ENCODE measurements at places on chromosomes 1 and 21.
A peak's percentile ranks its signal among the peaks of the same experiment; 100 is the strongest.

DNA sequence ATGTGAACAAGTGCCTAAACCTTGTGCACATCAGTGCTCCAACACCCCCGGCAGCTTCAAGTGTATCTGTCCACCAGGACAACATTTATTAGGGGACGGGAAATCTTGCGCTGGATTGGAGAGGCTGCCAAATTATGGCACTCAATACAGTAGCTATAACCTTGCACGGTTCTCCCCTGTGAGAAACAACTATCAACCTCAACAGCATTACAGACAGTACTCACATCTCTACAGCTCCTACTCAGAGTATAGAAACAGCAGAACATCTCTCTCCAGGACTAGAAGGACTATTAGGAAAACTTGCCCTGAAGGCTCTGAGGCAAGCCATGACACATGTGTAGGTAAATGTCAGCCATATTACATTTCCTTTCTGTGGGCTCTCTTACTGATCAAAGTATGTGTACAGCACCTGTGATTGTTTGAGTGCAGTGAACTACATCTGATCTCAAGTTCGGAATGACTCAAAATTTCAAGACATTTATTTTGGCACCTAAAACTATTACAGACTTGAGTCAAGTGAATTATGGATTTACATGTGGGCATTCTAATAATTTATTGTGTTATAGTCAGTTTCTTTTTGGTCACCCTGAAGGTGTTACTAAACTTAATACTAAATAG is 196.5 kb downstream of the TPR start:
- no peak for DNase-seq

DNA sequence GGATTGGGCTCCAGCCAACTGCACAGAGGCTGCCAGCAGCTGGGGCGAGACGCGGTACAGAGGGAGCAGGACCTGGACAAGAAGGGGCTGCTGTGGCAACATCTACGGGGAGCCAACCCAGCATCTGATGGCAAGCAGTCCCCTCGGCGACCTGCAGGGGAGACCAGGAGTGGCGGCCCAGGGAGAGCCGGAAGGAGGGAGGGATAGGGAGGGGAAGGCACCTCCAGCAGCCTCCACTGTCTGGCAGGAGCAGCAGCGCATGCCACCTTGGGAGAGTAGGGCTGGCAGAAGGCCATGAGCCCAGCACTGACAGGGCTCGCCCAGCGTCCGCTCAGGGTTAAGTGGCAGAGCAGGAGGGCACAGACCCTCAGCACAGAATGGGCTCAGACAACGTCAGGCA is 17.3 kb downstream of the CHD5 start:
- DNase-seq: no peak

GRCh38 chr1:40363721-40364120 is 9.8 kb upstream of the SMAP2 start:
- DNase-seq: no peak

- DNase-seq: no peak
These were observed 8.6 kb upstream of the MT1HL1 start for GRCh38 chr1:237012788-237013383.

GRCh38 chr1:55707196-55707595 is 492.0 kb upstream of the USP24 start:
- DNase-seq: no peak

- DNase-seq: peak; percentile 58
These were observed 19.2 kb upstream of the EVA1B start for GRCh38 chr1:36342426-36343185.

DNA sequence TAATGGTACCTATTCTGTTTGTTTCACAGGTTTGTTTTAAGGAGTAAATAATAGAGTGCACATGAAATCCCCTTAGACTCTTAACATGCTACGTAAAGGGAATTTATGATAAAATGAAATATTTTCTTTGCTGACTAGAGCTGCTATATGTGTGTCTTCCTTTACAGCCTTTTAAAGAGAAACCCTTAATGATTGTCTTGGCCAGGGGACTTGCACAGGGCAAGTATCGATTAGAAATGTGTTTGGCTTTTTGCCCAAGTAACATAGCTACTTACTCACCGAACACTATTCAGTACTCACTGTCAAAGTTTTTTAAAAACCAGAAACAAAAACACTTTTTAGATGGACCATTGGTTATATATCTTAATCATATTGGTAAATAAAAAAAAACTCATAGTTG is 71.3 kb upstream of the KIAA1614 start:
- no peak for DNase-seq

GRCh38 chr1:186143481-186143880 is 231.6 kb downstream of the TPR start:
- DNase-seq: no peak

GRCh38 chr1:20486457-20487235 is 636 bp upstream of the CAMK2N1 start:
- DNase-seq: no peak

DNA sequence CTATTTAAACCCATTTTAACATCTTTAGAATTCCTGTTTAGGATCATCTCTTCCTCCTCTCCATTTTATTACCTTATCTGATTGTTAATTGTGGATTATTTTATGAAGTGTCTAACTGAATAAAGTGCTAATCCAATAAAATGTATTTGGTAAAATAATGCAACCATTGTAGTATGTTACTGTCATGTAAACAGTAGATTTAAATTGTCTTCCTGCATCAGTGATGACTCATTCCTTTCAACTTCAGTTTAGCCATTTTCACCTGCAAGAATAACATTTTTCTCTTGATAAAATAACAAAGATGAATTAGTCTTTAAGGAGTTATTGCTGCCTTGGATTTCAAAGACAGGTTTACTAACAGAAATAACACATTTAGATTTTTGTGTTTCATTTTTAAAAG is 5.4 kb downstream of the PPP2R5A start:
- DNase-seq: no peak

- no peak for DNase-seq
These were observed 549.7 kb downstream of the SMYD3 start for GRCh38 chr1:245957427-245957826.

- no peak for DNase-seq
These were observed 34.2 kb upstream of the GNPAT start for GRCh38 chr1:231206856-231207255.

GRCh38 chr1:230806552-230806951 is 59.4 kb downstream of the CAPN9 start:
- no peak for DNase-seq

DNA sequence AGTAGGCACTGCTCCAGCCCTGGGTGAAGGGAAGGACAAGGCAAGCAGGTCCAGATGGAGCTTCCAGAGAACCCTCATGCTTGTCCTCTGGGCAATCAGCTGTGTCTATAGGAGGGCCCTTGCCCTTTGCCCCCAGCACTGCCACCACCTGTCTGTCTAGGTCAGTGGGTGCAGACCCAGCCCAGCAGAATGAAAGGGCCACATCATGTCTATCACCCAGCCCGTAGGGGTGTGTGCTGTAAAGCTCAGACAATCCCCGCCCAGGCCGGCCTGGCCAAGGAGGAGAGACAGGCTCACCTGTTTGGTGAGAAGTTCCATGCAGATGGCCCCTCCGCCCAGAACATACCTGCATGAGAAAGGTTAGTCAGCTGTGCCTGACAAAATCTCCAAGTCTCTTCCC is 7.0 kb downstream of the UBE2Q1 start:
- no peak for DNase-seq

DNA sequence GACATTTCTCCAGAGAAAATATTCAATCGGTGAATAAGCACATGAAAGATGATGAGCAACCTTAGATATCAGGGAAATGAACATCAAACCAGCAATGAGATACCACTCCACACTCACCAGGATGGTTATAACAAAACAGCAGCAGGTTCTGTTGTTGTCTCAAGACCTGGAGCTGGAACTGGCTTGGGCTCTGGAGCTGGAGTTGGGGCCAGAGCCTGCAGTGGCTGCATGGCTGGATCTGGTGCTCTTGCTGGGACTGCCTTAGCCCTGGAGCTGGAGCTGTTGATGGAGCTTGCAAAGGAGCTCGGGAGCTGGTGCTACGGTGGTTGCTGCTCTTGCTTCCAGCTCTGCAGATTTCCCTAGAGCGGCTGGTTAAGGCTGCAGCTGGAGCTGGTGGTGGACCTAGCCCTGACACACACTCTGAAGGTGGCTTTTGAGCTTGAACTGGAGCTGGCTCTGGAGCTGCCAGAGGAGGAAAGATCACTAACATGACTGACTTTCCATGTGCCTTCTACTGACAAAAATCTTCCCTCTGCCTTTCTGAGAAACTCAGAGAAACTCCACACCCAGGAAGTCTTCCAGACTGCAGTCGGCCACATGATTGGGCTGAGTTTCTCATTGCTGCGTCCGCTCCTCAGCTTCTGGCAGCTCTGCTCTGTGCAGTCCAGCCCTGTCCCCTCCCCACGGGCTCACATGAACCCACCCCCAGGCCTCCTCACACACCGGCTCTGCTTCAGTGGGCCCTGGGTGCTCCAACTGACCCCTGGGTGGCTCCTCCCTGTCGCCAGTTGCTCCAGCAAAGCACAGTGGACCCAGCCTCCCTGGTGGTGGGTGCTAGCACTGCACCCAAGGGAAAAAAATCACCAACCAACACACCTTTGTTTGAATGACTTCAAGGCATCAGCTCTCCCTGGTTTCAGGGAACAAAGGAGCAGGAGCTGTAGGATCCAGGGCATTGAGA is 139.1 kb upstream of the FMN2 start:
- no peak for DNase-seq

DNA sequence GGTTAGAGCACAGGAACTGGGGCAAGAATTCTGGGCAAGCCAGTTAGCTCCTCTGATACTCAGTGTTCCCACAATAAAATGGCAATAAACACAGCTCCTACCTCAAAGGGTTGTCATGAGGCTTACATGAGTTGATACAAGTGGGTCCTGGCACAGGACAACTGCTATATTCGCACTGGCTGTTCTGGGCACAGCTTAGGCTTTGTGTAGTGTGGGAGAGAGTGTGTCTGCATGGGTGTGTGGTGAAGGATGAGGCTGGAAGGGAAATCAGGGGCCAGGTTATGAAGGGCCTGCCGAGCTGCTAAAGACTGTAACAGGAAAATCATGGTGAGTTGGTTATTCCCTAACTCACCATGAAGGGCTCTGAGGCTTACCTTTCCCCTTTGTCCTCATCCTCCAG is 18.7 kb downstream of the ETV3 start:
- DNase-seq: no peak

DNA sequence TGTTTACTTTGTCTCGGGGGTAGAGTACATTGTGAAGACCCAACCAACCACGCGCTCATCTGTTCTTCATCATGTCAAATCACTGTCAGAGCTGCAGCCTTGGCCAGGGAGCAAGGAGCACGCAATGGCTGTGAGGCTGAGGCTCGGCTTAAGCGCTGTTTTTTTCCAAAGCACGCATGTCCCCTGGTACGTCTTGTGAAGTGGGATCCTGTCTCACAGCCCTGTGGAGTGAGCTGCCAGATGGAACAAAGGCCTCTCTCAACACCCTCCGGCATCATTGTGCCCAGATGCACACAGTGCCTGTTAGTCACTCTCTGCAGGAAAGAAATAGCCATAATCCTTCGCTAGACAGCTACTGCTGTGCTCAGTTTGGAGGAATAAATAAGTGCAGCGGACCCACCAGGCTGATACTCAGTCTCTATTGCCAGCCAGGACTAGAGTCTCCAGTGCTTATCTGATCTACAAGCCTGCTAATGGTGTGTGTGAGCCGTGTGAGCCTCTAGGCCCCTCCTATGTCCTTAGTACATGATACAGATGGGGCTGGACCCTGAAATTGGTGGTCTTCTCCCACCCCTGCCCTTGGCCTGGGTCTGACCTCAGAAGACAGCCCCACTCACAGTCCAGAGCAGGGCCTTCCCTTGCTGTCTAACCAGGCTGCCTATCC is 91.3 kb upstream of the COA6 start:
- no peak for DNase-seq

DNA sequence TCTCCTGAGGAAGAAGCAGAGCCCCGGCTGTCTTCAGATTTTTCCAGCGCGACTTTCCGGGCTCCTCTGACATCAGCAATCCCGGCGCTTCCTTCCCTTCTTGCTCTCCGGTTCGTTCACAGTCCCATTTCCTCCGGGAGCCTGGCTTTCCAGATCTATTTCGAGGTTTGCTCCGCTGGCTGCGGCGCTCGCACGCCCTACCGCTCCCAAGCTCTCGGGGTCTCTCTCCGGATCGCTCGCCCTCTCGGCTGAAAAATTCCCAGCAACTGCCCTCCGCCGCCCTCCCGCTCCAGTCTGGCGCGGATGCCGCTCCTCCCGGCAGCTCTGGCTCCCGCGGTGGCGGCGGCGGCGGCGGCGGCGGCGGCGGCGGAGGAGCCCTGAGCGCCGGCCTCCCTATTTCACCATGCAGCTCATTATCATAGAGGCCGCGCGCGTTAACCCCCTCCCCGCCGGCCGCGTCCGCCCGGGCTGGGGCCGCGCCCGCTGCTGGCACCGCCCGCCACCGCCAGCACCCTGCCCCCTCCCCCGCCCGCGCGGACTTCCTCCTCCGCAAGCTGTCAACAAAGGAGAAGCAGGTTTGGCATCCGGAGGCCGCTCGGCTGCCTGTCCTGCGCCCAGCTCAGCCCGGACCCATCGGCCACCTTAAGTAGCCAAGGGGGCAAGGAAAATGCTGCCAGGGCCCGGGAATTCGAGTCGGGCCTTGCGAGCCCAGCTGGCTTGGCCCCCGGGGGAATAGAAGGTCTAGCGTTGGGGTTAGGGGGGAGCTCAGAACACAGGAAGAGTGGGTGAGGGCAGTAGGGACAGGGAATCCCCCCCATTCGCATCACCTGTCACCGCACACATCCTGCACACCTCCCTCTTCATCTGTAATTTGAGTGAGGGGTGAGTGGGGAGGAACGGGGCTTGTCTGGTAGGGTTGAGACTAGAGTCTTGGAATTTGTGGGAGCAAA is at the start of gene PLXNA2:
PLXNA2 (minus strand) TSS at position 418 of the 950 bp plus-strand sequence. CDS start 26,462 bp downstream, outside the sequence.
- DNase-seq: peak; percentile 67

DNA sequence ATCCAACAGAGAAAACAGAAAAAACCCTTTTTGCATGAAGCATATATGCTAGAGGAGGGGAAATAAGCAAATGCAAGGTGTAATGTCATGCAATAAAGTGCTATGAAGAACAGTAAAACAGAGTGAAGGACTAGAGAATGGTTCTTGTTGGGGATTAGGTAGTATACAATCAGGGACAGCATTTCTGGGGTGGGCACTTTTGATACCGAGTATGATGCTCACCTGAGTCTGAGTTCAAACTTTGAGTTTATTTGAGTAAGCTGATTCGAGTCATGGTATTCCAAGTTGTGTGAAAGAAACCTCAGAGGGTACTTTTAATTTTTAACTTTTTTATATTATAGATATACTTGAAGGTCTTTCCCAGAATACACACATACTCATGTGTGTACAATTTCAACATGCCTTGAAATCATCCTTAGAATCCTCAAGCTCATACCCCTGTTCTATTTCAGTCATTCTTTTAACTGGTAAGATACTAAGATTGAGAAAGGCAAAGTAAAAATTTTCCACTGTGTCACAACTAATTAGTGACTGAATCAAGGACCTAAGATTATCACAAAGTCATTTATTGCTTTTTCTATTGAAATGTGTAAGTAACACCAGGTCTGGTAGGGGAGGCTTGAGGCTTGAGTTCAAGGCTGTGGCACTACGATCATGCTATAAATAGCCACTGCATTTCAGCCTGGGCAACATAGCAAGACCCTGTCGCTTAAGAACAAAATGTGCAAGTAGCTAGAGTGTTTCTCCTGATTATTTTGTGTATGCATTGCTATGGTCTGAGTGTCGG is 12.1 kb downstream of the LRRC8B start:
- DNase-seq: peak; percentile 30

DNA sequence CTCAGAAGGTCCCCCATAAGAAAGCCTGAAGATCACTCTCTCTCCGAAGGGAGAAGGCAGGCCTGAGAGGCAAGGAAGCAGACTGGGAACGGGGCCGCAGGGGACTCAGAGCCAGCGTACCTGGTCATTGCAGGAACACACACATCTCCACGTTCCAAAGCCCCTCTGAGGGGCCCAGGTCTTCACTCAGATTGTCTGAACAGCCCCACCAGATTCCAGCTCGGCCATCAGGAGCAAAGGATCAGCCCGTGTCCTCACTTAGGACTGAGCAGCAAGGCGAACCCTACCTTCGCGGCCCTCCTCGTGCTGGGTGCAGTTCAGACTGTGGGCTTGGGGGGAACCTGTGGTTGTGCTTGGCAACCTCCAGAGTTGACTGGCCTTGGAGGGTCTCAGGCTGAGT is 43.9 kb upstream of the SOX13 start:
- no peak for DNase-seq
